ENCODE measurements at places on chromosomes 3 and 15. TPM values are rescaled to one million over a fixed set of nuclear protein-coding genes. Genes with fewer than 3 reads are reported as not detected.

SEC61A1 gene
- total RNA-seq, result 73.6 TPM

SI gene
- total RNA-seq, result 0.05 TPM

ACKR4 gene
- total RNA-seq, result 0.94 TPM

FAM174B gene
- total RNA-seq, result 8.7 TPM

THRB gene
- total RNA-seq, result 2.2 TPM
